ENCODE measurements at places on chromosomes 6 and 20. TPM values are rescaled to one million over a fixed set of nuclear protein-coding genes. Genes with fewer than 3 reads are reported as not detected.

Gene PHACTR3
- total RNA-seq, result 1.6 TPM

Gene PGC
- not detected for total RNA-seq

Gene CALHM6
- 2.6 TPM for total RNA-seq

Gene BCAS1
- total RNA-seq, result not detected

Gene RCAN2
- not detected for total RNA-seq

Gene CGA
- not detected for total RNA-seq

Gene METTL24
- total RNA-seq, result not detected

Gene TBX18
- total RNA-seq, result 4.4 TPM

Gene OVOL2
- not detected for total RNA-seq

DNA sequence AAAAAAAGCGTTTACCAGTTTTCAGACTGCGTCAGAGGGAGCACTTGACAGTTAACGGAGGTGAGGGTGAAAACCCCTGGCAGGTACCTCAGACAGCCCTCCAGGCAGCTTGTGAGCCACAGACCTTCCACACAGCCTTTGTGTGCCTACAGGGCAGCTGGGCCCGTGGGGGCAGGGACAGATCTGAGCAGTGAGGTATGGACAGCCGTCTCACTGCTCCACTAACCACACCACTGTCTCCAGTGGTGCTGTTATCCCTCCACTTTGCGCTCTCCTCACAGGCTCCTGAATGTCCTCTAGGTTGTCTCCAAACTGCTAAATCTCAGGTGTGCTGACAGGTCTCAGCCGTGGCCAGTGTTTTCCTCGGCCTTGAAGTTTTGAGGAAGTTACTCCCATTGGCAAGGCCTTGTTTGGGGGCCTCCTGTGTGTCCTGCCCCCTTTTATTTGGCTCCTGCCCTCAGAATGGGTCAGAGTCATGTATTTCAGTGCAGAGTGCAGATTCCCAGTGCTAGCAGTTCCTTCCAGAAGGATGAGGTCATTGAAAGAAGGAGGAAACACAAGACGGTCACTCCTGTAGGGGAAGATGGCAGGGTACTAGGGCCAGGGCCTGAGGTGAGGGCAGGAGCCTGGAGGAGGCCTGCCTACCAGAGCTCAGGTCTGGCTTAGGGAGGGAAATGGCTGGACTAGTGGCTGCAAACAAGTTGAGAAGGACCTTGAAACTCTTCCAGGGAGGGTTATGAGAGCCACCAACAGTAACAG is 11.8 kb downstream of the GFRA4 start:
- no peak for DNase-seq

DNA sequence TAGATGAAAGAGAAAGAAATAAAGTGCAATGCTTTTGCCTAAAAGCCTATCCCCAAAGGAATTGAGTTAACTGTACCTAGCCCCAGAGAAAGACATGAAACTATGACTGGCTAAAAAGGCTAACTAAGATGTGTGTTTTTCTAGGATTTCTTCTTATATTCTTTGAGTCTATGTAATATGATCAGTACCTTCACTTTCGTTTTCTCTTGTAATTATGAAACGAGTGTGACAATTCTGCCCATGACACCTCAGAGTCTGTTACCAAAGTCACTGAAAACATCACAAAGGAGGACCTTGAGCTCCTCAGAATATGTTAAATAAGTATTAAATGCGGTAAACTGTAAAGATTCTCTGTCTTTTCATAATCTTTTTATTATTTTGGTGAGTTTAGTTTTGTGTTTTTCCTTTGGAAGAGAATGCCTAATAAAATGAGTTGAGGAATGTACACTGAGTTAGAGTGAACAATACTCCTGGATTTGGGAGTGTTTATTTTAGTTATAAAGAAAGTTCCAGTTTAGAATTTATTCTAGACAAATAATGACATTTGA is 141.3 kb downstream of the FUT9 start:
- no peak for DNase-seq

DNA sequence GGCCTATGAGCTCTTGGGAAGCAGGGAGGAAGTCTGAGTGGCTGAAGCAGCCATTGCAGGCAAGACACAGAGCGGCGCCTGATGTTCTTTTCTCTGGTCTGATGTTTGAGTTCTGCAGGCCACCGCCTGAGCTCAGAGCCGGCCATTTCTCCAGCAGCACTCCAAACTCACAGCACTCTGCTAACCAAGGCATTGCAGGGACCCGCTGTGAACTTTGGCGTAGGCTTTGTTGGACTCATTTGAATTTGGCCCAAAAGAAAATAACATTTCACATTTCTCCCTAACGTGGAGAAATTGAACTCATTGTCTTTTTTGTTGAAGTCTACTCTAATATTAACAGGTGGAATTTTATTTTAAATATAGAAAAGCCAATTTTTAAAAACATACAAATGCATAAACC is 336.1 kb downstream of the FARS2 start:
- no peak for DNase-seq

GRCh38 chr6:90083891-90084290 is 189.6 kb downstream of the GJA10 start:
- no peak for DNase-seq

DNA sequence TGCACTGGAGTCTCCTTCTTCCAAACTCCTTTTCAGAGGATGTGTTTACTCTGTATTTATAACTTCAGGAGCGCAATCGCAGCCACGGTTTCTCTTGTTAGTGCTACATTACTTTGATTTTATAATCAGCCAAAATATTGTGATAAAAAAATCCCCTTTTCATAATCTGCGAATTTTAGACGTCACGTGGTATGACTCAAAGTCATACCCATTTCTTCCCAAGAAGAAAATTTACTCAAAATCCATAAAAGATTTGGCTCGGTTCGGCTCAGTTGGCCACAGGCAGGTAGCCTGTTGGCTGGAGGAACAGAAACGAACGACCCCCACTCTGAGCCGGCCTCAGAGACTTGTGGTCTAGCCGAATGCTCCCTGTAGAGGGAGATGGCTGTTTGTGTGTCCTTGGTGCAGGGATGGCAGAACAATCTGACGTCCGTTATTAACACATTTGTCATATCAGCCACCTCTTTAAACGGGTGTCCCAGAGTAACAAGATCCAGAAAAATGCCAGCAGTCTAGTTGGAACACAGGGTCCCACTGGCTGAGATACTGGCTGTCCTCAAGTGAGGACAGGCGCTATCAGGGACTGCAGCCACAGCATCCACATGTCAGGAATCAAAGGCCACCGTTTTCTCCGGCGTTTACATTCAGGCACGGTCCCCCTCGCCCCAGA is 247.6 kb downstream of the DLL1 start:
- DNase-seq, result no peak

- DNase-seq, result no peak
These were observed 22.2 kb upstream of the MTRF1L start for GRCh38 chr6:153024709-153025017.

DNA sequence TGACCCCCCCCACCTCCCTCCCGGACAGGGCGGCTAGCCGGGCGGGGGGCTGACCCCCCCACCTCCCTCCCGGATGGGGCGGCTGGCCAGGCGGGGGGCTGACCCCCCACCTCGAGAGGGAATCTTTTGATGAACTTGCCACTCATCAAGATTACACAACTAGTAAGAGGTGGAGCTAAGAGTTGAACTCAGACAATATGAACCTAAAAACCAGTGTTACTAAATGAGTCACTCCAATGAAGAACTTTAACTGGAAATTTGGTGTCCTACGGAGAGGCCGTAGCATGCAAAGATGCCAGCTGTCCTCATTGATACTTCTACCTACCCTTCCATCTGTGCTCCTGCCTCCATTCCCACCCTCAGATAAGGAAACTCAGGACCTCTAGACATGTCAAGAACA is 42.8 kb downstream of the PFDN4 start:
- DNase-seq, result no peak

DNA sequence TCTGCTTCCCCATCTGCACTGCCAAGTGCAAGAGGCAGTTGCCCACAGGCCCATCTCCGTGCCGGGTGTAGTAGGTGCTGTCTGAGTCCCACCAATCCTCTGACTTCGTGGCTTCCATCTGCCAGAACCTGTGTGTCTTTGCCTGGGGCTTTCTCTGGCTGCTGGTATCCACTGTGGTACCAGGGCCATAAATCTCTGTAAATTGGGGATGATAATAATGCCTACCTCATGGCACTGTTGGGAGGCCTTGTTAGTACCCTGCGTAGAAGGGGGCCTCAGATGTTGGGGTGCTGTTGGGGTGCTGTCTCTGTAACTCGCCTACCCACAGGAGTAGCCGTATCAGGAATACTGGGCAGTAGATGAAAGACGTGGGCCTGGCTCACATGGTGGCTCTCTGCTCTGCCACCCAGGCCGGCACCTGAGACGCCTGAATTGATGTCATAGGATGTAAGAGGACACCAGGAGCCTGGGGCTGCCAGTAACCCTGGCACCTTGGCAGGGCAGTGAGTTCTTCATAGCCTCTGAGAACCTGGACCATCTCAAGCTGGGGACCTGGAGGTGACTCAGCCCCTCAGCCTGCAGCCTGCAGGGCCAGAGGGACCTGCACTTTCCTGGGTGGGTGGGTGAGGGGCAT is 94.1 kb upstream of the RNF24 start:
- no peak for DNase-seq

DNA sequence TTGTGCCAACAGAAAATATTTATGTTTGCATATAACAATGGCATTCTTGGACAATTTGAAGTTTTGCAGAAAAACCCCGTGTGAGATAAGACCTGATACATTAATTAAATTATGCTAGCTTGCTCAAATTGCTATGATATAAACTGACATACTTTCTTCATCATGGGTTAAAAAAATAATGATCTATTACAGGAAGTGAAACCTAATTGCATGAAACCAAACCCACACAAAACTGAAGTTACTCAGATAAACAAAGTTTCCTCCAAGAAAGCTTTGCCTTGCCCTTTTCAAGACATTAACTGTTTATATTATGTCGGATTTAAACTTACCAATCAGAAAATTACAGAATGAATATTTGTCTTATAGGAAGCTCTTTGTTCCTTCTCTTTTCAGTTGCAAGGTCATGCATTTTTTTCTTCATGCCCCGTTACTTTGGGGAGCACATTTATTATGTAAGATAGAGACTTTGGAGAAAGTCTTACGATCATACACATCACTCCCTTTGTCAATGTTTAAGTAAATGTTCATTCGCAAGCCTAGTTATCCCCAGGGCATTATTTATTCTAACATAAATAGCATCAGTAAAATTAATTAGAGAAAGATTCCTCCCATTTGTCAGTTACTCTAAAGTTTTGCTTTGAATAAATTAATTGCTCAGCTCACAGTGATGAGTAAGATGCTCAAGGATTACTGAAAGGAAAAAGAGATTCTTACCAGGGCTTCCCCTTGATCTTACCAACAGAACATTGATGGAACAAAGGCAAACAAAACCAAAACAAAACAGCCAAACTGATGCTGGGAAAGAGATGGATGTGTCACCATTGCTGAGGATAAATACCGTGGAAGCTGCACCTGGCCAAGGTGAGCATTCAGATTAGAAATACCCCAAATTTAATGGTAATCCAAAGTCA is 14.8 kb upstream of the TMEM244 start:
- no peak for DNase-seq

GRCh38 chr6:158939255-158940159 is 60.5 kb downstream of the RSPH3 start:
- no peak for DNase-seq

DNA sequence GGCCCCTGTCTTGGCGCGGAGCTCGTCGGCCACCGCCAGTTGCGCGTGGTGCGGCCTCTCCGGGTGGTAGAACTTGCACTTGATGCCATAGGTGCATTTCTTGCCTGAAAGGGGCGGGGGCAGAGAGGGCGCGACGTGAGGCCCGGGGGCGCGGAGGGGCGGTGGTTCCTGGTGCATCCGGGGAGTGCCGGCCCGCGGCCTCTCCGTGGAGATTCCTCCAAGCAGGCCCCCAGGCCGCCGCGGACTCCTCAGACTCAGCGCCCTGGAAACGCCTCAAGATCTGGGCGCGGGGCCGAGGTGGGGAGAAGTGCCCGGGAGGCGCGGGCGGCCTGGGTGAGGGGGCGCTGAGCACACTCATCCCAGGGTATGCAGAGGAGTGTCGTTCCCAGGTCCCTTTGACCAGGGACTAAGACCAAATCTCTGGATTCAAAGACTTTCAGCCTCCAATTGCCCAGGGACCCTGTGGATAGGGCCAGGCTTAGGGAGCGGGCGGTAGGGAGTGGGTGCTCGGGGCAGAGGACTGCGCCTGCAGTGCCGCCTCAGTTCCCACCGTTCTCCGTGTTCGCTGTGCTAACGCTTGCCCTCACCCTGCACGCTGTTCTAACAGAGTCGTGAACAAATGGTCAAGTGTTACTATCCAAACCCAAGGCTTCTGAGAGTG is 33.3 kb downstream of the ZC3H12D start:
- no peak for DNase-seq

DNA sequence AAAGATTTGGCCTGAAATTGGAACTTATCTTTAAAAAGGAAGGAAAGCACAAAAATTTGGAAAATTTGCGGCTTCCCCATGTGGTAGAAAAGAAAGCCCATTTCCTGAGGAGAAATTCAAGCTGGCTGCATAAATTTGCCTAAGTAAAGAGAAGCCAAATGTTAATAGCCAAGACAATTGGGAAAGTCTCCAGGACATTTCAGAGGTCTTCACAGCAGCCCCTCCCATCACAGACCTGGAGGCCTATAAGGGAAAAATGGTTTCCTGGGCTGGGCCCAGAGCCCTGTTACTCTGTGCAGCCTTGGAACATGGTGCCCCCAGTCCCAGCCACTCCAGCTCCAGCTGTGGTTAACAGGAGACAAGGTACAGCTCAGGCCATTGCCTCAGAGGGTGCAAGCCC is 736.5 kb downstream of the HACE1 start:
- DNase-seq, result no peak

GRCh38 chr6:25498505-25498904 is 153.5 kb upstream of the SCGN start:
- DNase-seq, result no peak

GRCh38 chr6:150196942-150197745 is 54.3 kb downstream of the PPP1R14C start:
- DNase-seq, result no peak

GRCh38 chr6:21279619-21280018 is 313.9 kb upstream of the SOX4 start:
- DNase-seq, result no peak

DNA sequence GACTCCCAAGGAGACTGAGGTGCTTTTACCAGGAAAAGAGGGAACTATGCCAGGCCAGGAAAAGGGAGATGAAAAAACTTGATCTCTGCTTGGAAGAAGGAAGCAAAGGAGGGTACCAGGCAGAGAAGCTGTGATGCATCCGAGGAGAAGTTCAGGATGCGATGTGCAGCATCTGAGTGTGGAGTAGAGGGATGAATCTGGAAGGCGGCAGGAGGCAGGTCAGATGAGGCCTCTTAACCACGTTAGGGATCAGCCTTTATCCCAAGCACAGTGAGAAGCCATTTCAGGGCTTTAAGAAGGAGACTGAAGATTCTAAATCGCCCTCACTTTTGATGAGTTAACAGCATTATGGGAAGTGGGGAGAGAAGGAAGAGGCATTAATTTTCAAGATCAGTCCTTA is 44.9 kb upstream of the EYA2 start:
- no peak for DNase-seq

DNA sequence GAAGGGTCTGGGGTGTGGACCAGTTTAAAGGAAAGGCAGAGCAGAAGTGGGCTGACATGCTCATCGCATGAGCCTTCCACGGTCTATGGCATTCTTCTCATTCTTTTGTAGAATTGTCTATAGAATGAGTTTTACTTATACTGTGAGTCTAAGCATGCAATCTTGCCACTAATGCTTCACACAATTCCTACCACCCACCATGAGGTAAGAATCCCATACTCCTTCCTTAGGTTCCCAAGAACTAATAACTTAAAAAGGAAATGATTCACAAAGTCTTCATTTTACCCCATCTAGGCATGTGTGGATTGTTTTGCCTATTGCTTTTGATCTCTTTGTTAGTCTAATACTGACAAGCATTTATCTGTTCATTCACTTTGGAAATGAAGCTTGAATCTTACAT is 195.2 kb downstream of the LY86 start:
- peak; percentile 7 for DNase-seq
